ENCODE measurements at places on chromosomes 12 and 14.

- DNase-seq = no peak
Observed at GRCh38 chr12:62649412-62650138, 182.9 kb downstream of the MON2 start.

- peak; percentile 65 for DNase-seq
Observed at GRCh38 chr12:14723763-14724162, 27.4 kb upstream of the GUCY2C start.

GRCh38 chr12:109983432-109984142 lies 12.6 kb downstream of the GIT2 start:
- DNase-seq = no peak

DNA sequence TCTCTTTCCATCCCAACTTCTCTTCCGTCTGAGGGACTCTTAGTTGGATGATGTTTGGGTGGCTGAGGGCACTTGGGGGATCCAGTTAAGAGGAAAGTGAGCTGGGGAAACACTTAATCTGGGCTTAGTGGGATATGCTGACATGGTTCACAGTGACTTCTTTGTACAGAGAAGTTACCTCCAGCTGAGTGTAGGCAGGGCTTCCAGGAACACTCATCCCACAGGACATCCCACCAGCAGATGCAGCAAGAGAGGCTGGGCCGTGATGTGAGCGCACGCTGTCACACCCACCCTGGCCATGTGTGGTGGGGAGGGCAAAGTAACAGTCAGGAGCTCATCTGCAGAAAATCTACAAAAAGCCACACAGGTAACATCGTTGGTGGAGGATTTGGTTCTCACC lies 832 bp upstream of the CACNA2D4 start:
- DNase-seq = peak; percentile 24

GRCh38 chr12:24728366-24728765 lies 220.5 kb downstream of the BCAT1 start:
- no peak for DNase-seq

GRCh38 chr12:34605955-34606748 lies 583.9 kb downstream of the ALG10 start:
- DNase-seq = no peak

- DNase-seq = peak; percentile 43
Observed at GRCh38 chr12:40152783-40153383, 47.0 kb upstream of the SLC2A13 start.

GRCh38 chr12:65808580-65808979 lies 15.7 kb upstream of the HMGA2 start:
- DNase-seq = no peak

GRCh38 chr14:61492474-61492873 lies 171.1 kb downstream of the PRKCH start:
- DNase-seq = no peak

DNA sequence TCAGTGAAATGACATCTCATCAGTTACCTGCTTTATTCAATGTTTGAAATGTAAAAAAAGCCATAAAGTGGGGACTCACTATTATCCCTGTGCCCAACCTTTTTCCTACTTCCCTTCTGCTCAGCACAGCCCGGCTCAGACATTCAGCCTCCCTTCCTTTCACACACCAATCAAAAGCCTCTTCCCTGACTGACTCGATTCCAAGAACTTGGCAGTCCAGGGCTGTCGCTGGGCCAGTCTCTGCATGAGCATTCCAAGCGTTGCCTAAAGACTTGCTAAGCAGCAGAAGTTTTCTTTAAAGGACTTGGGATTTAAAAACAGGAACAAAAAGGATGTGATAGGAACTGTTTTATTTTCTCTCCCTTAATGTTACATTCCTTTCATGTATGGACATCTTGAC lies 22.7 kb downstream of the ITPR2 start:
- DNase-seq = no peak

- DNase-seq = no peak
Observed at GRCh38 chr12:109281452-109281851, 27.6 kb downstream of the FOXN4 start.

DNA sequence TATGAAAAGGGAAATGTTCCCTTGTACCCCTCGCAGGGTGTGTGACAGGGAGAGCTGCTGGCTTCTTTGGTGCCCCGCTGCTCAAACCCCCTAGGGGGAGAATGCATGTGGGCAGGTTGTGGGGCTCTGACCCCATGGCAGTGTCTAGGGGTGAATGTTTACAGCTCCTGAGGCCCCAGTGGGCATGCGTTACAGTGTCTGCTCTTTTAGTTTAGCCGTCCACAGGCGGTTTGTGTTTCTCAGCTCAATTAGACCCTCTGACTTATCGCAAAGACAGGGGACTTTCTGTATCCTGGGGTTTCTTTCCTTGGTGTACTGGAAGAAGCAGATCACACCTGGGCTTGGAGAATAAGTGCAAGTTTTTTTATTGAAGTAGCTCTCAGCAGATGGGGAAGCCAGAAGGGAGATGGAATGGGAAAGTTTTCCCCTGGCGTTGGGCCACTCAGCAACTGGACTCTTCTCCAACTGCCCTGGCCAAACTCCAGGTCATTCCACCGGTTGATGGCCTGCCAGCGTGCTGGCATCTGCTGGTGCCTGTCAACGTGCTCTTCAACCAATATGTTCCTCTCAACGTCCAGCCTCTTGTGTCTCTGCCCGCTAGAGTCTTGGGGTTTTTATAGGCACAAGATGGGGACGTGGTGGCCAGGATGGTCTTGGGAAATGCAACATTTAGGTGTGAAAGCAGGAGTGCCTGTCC lies 720.9 kb downstream of the FSCB start:
- no peak for DNase-seq

- no peak for DNase-seq
Observed at GRCh38 chr14:42628602-42629001, 1021.9 kb downstream of the LRFN5 start.

- no peak for DNase-seq
Observed at GRCh38 chr12:49953151-49953550, 2.6 kb downstream of the AQP2 start.

- no peak for DNase-seq
Observed at GRCh38 chr14:91397965-91398591, 19.5 kb downstream of the CCDC88C start.

DNA sequence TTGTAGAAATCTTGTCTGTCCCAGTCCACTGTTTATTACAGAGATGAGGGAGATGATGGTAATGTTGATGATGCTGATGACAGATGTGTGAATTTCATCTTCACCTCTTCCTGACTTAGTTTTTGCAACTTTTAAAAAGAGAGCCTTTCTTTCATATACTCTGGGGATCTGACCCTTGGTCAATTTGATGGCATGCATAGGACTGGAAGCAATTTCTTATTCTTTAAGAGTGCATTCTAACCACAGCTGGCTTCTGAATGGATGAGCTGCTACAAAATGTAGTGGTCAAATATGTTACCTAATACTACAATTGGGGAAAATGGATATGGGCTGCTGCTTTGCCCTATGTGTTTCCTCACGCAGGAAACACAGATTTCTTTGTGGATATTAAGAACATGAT lies 80.8 kb downstream of the MYRFL start:
- no peak for DNase-seq

DNA sequence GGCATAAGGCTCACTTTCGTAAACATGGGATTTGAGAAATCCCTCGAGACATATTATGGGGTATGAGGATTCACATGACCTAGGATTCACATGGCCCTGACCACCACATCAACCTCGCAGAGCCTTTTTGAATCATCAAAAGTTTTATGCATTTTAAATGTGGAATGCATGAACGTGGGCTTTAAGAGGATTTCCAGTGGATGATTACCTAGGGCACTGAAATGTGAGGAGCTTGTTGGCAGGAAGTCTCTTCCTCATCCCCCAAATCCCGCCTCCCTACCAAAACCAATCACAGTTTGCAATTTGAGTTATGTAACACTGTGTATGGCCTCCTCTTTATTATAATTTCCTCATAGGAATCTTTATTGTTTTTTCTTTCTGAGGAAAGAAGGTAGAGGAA lies 659.6 kb upstream of the TBX3 start:
- no peak for DNase-seq

DNA sequence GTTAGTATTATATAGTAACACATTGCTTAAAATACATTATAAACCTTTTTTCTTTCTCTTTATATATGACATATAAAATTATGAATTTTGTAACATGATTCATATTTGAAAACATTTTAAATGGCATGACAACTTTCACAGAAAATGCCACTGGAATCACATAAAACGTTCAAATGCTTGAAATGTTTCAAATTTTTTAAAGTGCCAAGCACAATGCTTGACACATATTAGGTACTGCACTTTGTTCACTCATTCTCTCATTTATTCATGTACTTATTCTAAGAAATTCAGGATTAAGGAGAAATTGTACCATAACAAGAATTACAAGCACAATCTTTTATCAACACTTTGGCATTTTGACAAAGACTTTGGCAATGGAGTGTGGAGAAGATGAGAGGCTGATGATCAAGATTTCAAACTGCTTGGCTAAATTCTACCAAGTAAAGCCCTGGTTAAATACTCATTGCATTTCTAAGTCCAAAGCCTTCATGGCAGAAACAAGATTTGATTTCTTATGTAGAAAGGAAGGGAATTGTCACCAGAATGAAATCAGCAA lies 232.2 kb downstream of the C12orf50 start:
- DNase-seq = no peak

GRCh38 chr14:55366271-55366670 lies 45.4 kb downstream of the ATG14 start:
- DNase-seq = no peak

DNA sequence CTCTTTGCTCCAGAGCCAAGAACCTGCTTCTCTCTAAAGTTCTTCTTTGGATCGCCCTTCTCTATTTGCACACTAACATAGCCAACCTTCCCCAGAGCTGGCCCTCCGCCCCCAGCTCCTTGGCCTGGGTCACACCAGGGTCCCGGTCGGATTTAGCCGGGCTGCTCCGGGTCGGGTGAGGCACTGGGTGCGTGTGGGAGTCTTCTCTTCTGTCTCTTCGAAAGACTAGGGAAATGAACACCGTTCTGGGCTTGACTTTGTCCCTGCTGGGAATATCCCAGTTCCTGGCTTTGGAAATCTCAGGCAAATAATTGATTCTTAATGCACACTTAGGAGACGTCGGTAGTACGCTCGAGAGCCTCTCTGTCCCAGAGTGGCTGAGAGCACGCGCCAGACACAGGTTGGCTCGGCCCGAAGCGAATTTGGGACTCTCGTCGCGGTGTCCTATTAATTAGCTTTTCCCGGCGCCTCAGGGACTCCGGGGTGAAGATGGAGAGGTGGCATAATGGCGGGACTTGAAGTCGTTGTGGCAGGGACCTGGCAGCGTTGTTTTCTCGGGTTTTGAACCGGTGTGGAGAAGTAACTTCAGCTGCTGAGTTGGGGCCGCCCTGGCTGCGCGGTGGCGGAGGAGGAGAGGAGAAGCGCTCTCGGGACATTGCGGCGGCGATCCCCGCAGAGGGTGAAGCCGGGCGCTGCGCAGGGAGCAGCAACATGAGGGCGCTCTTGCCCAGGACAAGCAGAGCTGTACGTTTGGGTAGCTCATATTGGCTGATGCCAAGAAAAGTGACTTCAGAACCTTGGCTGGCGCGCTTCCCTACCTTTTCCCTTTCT lies 7.5 kb downstream of the FOXG1 start:
- DNase-seq = peak; percentile 74

- DNase-seq = no peak
Observed at GRCh38 chr12:25051171-25051570, 102.3 kb upstream of the BCAT1 start.

DNA sequence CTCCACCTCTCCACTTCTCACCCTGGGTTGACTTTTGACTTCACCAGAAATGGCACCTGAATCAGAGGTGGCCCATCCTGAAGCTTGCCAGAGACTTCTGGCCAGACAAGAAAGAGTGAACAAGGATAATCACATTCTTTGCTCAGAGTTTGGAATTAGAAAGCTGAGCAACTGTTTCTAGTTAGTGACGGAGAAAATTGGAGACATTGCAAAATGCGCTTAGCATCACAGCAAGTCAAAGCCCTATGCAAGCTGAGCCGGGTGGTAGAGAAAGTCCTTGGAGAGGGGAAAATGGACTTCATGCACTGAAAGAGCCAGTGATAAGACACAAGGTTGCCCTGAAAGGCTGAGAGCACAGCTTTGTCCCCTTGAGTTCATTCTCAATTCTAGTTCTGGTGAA lies 161.8 kb downstream of the PAH start:
- no peak for DNase-seq

GRCh38 chr14:51441001-51441400 lies 201.0 kb downstream of the TMX1 start:
- DNase-seq = no peak

- no peak for DNase-seq
Observed at GRCh38 chr12:84165998-84166571, 746.5 kb downstream of the SLC6A15 start.

DNA sequence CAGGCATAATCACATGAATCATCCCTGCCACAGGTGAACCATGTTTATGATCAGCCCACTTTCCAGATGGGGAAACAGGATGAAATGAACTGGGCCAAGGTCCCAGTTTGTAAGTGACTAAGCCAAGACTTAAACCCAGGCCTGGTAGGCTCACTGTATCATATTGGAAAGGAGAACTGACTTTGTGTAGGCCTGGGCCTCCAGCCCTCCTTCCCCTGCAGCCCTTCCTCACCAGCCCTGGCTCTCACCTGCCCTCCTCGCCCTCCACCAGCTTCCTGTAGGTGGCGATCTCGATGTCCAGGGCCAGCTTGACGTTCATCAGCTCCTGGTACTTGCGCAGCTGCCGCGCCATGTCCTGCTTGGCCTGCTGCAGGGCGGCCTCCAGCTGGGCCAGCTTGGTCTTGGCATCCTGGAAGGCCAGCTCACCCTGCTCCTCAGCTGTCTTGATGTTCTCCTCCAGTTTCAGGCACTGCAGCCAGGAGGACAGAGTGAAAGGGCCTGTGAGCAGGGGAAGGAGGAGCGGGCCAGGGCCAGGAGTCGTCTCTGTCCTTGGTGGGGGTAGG lies 19.8 kb downstream of the KRT80 start:
- no peak for DNase-seq

Measured in D341Med (cell line).